ENCODE measurements at places on chromosomes 13 and 19.
A peak's percentile ranks its signal among the peaks of the same experiment; 100 is the strongest.

- DNase-seq: no peak
These were observed 67.4 kb downstream of the GGACT start for GRCh38 chr13:100520936-100521850.

DNA sequence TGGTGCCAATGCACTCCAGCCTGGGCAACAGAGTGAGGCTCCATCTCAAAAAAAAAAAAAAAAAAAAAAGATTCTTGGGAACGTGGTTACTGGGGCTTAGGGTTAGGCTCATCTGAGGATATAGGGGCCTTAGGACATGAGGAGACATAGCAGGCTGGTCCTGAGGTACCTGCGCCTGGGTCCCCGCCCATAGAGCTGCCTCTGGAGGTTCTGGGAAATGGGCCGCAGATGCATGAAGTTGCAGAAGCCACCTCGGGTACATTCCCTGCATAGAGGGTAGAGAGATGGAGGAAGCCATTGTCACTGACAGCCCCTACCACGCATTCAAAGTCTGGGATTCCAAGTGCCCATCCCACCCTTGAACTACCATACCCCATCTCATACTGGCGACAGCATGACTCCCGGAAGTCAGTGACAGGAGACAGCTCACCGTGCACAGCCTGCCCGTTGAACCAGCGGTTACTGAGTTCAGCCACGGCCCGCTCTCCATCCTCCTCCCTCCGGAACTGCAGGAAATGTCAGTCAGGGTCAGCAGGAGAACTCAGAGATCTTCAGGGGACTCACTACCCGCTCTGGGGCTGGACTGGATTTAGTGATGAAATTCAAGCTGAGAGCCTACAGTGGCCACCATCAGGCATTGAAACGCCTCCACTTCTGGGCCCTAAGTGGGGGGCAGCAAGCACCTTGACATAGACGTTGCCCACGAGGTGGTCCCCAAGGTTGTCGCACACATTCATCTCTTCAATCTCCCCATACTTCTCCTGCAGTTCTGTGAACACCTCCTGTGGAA is 1.4 kb downstream of the U2AF1L4 start:
- no peak for DNase-seq

- DNase-seq: no peak
These were observed 10.3 kb downstream of the SH3GL1 start for GRCh38 chr19:4390017-4390566.

DNA sequence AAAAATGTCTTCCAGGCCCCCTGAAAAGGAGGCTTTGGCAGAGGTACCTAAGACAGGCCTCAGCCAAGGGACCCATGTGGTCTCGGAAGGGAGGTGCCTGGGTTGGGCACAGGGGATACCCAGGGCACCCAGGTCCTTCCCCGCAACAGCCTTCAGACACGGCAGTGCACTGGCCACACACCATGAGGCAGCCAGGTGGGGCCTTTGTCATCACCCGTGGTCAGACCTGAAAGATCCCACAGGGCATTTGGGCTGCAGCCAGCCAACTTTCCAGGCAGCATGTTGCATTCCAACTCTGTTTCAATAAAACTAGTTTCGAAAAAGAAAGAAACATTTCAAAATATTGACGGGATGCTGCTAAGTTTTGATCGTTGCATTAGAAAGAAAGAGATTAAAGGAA is 4.7 kb upstream of the TUBGCP3 start:
- no peak for DNase-seq

GRCh38 chr19:19171821-19172532 is 1.9 kb upstream of the MEF2B start:
- DNase-seq: no peak

DNA sequence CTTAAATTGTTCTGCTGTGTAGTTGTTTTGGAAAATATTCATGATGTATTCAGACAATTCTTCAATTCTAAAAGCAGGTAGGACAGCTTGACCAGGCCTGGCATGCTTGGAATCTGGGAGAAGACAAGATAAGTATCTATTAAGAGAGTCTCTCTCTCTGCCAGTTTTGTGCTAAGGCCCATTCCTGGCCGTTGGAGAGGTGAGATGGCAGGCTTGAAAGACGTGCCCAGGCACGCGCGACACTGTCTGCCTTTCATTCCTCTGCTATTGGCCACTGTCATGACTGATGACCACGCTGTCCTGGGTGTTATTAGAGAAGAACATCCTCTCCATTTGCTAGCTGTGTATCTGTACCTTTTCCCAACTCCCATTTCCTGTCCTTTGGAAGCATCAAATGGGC is 90.3 kb downstream of the LHFPL6 start:
- no peak for DNase-seq

GRCh38 chr13:55613429-55614187 is 1527.1 kb upstream of the PRR20A start:
- no peak for DNase-seq

GRCh38 chr13:67916650-67917049 is 686.5 kb upstream of the PCDH9 start:
- DNase-seq: no peak

- DNase-seq: peak; percentile 76
These were observed 3.9 kb downstream of the ANKRD24 start for GRCh38 chr19:4186087-4186993.

- no peak for DNase-seq
These were observed 688 bp downstream of the ZNF606 start for GRCh38 chr19:58001895-58002369.

- no peak for DNase-seq
These were observed 46.8 kb downstream of the ARHGEF7 start for GRCh38 chr13:111161601-111162600.

DNA sequence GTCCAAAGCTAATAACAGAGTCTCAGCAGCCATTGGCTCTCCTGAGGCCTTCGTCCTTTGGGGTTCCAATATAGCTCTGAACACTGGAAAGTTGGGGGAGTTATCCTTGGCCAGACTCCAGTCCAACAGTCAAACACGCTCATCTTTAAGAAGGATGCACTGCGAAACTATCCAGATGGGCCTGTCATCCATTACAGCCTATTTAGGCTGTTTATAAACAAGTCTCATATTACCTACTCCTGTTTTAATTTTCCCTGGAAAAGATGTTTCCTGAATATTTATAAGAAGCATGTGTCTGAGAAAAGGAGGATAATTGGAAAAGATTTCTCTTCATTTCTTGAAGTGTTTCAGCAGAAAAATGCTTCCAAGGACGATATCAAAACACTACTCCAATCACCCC is 170.7 kb downstream of the DCT start:
- DNase-seq: no peak

GRCh38 chr19:18230941-18231734 is 4.9 kb upstream of the PDE4C start:
- DNase-seq: no peak

DNA sequence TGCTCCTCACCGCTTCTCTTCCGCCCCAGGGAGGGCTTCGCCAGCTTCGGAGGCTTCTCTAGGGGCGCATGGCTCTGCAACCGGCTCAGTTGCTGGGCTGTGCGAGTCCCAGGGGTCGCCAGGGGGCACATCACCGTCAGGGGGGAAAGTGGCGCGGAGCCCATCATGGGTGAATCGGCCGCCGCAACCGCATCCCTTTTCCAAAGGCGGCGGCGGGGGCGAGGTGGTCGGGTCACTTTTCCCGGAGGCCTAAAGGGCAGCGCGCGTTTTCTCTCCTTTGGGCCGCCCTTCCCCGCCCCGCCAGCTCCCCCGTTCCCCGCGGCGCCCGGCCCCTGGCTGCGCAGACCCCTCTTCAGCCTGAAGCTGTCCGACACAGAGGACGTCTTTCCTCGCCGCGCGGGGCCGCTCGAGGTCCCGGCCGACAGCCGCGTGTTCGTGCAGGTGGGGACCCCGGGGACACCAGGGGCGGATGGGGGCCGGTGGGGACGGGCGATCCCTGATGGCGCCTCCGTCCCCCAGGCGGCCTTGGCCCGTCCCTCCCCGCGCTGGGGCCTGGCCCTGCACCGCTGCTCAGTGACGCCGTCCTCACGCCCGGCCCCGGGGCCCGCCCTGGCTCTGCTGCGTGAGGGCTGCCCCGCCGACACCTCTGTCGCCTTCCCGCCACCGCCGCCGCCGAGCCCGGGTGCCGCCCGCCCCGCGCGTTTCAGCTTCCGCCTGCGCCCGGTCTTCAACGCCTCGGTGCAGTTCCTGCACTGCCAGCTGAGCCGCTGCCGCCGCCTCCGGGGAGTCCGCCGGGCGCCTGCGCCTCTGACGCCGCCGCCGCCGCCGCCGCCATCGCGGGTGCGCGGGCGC is 1.7 kb downstream of the TGFBR3L start:
- no peak for DNase-seq

GRCh38 chr19:40539070-40539469 is 37.6 kb upstream of the SHKBP1 start:
- no peak for DNase-seq

- DNase-seq: no peak
These were observed 3.6 kb upstream of the FAM124A start for GRCh38 chr13:51218626-51219025.

- no peak for DNase-seq
These were observed 110.9 kb upstream of the FRY start for GRCh38 chr13:31920727-31921100.

DNA sequence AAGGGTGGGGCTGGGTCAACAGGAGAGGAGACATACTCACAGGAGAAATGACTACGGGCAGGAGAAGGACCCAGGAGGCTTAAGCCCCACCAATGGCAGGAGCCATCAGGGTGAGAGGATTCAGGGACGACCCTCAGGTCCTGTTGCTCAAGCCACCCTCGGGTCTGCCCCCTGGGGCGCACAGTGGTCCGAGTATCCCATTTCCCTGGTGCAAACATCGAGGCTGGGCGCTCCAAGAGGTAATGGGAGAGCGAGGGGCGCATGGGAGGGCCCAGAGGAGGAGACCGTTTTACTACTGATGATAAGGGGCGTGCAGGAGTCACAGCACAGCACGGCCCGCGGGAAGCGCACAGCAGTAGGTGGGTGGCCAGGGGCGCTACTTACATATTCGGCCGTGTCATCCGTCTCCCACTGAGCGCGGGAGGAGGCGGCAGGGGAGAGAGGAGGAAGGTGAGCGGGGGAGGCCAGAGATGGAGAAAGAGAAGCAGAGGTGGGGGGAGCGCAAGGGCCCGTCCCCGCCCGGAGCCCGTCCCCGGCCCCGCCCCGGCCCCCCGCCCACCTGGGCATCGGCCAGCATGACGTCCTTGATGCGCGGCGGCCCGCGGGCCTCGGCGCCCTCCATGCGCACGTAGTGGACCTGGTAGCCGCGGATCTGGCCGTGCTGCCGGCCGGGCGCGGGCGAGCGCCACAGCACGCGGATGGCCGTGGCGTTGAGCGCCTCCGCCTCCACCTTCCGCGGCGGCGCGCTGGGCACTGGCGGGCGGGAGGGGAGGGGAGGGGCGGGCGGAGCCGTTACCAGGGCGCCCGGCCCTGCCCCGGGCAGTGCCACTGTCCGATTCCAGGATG is 111.5 kb downstream of the PTPRS start:
- no peak for DNase-seq

DNA sequence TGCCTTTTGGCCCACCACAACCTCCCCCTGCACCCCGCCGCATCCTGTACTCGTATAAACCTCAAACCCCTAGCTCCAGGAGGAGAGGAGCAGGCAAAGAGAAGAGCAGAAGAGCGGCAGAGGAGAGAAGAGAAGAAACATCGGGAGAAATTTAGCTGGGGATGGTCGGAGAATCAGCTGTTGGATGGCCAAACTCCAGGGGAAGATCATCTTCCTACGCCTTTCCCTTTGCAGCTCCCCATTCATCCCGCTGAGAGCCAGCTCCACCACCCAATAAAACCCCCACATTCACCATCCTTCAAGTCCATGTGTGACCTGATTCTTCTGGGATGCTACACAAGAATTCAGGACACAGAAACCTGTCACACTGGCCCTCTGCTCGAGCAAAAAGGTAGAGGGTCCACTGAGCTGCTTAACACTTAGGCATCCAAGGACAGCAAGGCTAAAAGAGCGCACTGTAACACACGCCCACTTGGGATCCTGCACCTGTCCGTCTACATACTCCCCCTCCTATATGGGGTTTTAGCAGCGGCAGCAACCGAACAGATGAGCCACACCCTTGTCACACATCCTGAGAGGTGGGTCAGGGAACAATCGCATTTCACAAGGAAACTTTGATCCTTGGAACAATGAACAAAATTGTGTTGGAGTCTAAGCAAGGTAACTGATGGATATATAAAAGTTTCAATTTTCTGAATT is 51.6 kb upstream of the MIR17HG start:
- DNase-seq: no peak

DNA sequence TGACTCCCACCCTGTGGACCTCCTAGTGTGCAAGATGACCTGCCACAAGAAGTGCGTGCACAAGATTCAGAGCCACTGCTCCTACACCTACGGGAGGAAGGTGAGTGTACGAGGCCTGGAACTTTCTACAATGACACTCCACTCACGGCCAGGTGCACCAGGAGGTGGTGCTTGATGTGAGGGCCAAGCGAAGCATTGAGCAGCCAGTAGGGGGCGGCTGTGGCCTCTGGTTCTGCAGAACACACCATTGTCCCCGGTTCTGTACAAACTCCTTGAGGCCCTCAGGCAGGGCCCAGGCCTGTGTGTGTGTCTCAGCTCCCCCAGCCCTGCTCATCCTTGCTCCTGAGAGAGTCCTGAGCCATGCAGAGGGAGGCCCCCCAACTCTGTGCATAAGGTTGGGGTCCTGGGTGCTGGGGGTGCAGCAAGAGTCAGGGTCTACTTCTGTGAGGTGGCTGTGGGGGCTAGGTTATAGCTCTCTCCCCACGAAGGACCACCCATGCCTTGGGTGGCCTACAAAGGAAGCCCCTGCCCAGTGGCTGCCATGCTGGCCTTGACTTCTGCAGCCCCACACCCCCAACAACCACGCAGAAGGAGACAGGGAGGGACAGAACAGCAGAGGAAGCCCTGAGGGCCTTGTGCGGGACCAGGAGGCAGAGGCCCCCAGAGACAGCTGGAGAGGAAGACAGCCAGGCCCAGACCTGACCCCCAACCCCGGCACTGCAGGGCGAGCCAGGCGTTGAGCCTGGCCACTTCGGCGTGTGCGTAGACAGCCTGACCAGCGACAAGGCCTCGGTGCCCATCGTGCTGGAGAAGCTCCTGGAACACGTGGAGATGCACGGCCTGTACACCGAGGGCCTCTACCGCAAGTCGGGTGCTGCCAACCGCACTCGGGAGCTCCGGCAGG is 9.7 kb upstream of the USE1 start:
- DNase-seq: peak; percentile 58

DNA sequence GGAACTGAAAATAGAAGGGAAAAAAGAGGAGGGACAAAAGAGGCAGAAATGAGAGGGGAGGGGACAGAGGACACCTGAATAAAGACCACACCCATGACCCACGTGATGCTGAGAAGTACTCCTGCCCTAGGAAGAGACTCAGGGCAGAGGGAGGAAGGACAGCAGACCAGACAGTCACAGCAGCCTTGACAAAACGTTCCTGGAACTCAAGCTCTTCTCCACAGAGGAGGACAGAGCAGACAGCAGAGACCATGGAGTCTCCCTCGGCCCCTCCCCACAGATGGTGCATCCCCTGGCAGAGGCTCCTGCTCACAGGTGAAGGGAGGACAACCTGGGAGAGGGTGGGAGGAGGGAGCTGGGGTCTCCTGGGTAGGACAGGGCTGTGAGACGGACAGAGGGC is at the start of gene CEACAM5:
TSS of gene CEACAM5 (plus strand) at position 146 of the 400 bp plus-strand sequence. CDS start at position 252, 106 bp downstream.
- no peak for DNase-seq
